Mesothelial cell of epicardium (in vitro differentiated cells): ENCODE measurements at places on chromosomes 5 and 9.

DNA sequence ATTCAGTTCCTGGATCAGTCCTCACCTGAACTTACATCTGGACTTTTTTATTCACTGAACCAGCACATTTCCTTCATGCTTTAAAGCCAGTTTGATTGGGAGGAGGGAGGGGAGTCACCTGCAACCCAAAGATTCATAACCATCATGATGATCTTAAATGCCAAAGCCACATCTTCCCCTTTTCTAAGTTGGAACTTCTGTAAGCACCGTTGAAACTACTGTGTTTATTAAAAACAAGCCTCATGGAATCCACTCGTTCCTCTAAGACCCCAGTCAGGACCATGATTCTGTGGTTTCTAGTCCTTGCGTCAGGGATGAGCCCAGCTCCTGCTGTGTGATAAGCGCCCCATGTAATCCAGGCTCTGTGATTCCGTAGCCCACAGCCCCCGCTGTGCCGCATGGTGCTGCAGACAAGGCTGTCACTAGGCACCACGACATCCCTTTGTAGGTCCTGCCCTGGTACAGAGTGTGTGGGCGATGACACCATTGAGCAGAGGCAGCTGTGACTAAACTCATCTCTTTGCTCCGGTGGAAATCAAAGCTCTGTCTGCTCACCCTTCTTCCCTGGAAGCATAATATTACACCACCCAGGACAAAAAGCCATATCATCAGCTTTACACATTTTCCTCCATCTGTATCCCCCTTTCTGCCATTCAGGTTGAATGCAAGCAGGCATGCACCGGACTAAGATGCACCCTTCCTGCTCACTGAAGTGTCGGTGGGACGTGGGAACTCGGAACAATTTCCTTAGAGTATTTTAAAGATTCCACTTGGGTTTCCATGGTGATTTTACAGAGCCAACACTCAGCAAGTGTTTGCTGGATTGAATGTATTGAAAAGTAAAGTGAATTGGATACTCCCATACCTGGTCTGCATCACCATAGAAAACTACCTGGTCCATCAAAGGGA, 132.0 kb upstream of the FSTL4 start:
- no peak for DNase-seq

DNA sequence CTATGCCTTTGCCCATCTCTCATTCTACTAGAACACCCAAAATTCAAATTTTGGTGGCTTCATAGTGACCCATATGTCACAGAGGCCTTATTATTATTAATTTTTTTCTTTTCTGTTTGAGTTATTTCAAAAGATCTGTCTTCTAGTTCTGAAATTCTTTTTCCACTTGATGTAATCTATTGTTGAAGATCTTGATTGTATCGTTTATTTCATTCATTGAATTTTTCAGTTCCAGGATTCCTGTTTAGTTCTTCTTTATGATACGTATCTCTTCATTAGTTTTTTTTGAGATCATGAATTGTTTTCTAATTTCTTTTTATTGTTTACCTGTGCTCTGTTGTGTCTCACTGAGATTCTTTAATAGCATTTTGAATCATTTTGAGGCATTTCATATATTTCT, 24.6 kb upstream of the APBA1 start:
- DNase-seq = no peak

DNA sequence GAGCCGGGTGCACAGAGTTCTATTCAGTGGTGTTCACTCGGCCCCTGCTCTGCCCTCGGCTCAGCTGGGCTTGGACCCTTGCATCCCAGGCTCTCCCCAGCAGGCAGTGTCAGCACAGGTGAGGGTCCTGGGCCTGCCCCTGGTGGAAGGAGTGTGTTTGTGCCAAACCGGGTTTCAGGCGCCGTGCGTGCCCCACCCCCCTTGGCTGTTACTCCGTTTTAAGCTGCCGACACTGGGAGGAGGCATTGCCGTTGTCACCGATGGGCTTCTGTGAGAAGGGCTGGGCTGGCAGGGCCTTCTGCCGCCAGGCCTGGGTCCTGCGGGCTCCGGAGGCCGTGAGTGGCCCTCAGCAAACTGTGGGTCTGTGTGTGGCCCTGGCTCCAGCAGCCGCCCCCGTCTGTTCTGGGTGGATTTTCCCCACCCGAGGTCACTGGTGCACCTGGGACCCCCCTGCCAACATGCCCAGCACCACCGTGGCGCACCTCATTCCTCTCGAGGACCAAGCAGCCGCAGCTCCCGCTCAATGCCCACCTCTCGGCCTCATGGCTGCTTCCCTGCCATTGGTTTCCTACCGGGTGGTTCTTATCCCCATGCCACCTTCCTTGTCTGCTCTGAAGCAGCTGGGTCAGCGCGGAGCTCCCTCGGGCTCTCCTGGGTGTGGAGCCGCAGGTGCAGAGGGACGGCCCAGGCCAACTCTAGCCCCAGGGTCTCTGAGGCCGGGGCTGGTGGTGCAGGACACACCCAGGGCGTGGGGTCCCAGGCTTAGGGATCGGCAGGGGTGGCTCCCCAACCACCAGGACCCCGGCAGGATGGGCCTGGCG, 44.3 kb upstream of the EXOC3 start:
- peak; percentile 36 for DNase-seq

- no peak for DNase-seq
Measured at GRCh38 chr5:3925022-3925421, 329.4 kb downstream of the IRX1 start.

GRCh38 chr5:126746290-126746689, 30.6 kb upstream of the LMNB1 start:
- no peak for DNase-seq

GRCh38 chr9:129597355-129598088, 23.4 kb downstream of the C9orf50 start:
- peak; percentile 78 for DNase-seq

DNA sequence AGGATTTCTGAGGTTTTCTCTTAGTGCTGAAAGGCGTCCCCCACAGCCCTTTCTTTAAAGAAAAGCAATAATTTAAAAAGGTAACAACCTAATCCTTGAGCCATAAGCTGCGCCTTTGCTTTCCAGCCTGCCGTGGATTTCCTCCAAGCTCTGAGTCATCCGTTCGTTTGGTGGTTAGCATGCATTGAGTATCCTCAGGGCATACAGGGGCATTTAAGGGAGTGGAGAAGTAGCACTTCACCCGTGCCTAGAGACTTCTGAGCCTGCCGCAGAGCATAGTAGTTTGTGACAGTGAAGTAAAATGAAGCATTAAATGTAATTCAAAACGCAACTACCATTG, 892 bp upstream of the TNC start:
- DNase-seq = peak; percentile 25

DNA sequence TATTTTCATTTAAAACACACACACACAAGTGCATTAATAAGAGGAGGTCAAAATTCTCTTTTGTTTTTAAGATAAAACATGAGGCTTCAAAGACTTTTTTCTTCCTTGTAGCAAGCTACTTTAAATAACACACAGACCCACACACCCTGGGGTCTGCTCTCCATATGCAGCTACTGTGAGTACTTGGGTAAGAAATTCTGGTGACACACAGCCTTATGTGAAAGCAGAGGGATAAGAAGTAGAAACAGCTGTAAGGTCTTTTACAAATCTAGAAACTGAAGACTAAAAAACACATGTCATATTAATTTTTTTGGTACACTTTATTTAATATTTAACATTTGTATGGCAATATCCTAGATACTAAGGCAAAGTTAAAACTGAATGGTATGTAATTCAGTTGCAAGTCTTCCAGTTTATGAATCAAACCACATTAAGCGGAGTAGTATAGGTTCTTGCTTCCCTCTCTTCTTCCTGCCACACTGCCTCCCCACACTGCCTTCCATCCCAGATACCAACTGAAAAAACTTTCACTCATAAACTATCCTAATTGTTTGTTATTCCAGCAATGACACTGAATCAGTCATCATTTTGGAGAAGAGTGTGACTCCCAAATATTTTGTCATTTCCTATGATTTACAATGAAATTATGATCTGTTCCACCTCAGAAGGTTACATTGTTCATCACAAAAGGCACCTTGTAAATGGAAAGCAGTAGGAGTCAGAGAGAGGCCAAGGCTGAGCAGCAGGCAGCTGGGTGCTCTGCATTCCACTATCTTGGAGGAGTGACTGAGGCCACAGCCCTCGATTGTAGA, 92.0 kb downstream of the PLCXD3 start:
- DNase-seq = no peak

DNA sequence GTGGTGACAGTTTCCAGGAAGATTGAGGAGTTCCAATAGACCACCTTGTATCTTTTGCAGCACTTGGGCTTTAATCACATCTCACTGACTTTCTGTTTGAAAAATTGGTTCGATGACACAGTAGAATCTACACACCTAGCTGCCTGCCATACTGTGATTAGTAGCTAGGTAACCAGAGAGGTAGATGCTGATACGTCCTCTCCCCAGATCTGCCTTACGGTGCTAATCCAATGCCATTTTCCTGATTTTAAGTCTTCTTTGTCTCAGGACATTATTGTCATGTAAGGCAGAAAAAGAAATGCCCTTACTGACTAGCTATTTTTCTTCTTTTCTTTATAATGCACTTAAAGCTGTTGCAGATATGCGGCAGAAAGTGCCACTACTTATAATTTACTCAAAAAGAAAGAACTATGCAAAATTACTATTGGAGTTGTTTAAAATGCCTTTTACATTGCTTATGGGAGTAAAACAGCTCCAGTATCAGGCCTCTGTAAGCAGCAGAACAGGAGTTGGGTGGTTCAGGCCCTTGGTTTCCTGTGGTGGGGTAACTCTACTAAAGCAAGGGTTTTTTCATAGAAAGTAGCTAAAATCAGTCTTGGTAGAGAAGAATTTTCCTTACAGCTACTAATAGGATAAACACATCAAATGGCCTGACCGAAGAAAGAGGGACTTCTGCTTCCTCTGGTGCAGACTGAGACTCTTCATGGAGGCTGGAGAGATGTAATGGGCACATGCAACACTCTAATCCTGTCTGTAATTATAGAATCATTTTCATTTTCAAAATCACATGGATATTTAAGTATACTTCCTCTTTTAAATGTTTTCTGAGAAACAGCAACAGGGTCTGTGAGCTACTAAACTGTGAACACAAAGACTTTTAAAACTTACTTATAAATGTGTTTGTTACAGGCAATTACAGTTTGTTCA, 177.2 kb downstream of the MAPKAP1 start:
- no peak for DNase-seq

DNA sequence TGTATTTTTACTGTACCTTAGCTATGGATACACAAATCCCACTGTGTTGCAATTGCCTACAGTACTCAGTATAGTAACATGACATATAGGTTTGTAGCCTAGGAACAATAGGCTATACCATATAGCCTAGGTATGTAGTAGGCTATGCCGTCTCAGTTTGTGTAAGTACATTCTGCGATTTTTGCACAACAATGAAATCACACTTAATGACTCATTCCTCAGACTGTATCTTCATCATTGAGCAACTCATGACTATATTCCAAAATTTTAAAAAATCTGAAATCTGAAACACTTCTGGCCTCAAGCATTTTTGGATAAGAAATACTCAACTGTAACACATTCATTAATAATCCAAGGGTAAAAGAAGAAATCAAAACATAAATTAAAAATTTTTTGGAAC, 666.8 kb upstream of the GRAMD2B start:
- DNase-seq = no peak

GRCh38 chr9:37343724-37344123, 78.8 kb upstream of the GRHPR start:
- no peak for DNase-seq

DNA sequence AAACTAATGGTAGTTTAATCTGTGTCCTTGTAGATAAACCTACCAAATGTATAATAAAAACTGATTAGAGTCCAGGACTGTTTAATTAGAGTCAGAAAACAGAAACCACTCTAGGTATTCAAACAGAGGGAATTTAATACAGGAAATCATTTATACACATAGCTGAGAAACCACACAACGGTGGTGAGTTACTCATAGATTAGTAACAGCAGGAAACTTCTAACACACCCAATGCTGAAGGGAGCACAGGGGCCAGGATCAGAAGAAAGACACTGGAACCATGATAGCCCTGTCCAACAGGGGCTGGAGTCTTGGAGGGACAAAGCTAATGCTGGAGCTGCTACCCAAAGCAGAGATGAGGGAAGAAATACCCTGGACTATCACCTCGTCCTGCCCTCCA, 321.0 kb downstream of the ACTL7B start:
- no peak for DNase-seq

DNA sequence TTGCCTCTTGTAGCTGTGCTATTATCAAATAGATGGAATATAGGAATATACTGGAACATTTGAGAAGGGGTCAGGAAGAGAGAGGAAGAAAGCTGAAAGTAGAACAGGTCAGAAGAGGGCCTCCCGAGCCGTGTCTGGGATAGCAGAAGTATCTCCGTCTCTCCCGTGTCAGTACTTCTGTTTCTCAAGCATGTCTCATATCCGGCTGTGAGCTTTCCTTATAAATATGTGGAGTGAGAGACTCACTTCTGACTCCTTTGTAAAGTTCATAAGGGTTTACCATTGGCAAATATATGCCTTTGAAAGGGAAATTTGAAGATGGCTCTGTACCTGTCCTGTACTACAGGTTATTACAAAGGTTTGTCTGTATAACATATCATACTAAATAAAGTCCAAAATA, 50.3 kb downstream of the MOCS2 start:
- no peak for DNase-seq

- no peak for DNase-seq
Measured at GRCh38 chr9:26813247-26813646, 79.4 kb downstream of the CAAP1 start.

- no peak for DNase-seq
Measured at GRCh38 chr5:33894566-33894965, 2.8 kb upstream of the ADAMTS12 start.

- DNase-seq = no peak
Measured at GRCh38 chr5:133233616-133234015, 181.8 kb downstream of the HSPA4 start.

- no peak for DNase-seq
Measured at GRCh38 chr5:139137697-139138096, 60.5 kb downstream of the SIL1 start.

GRCh38 chr5:174798551-174798951, 74.2 kb downstream of the MSX2 start:
- no peak for DNase-seq

DNA sequence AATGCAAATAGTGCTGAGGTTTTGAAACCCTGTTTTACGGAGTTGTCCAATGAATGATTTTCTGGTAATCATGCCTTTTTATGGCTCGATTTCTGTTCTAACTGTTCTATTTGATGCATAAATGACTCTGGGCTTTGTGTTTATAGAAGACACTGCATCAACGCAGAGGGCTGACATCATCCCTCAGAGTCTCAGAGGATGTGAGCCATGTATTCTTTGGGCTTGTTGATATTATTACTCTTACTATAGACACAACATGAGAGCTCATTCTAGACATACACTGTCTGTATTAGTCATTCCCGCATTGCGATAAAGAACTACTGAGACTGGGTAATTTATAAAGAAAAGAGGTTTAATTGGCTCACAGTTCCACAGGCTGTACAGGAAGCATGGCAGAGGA, 31.6 kb downstream of the CDH6 start:
- no peak for DNase-seq

- no peak for DNase-seq
Measured at GRCh38 chr9:124242331-124243194, 15.2 kb upstream of the NEK6 start.

- no peak for DNase-seq
Measured at GRCh38 chr5:165152058-165152457, 1646.6 kb downstream of the MAT2B start.

- no peak for DNase-seq
Measured at GRCh38 chr5:83256091-83256780, 178.9 kb downstream of the XRCC4 start.
